ENCODE measurements at places on chromosomes 6 and 20. TPM values are rescaled to one million over a fixed set of nuclear protein-coding genes. Genes with fewer than 3 reads are reported as not detected.

The ZBTB46 gene
- 8.0 TPM for polyA plus RNA-seq

The TNFRSF21 gene
- 14.8 TPM for polyA plus RNA-seq

The POLR3F gene
- 21.6 TPM for polyA plus RNA-seq

The MACROD2 gene
- polyA plus RNA-seq, result 7.9 TPM

The TREML4 gene
- not detected for polyA plus RNA-seq

The SLC22A7 gene
- polyA plus RNA-seq, result 0.23 TPM
